ENCODE measurements at places on chromosomes 1 and 21. TPM values are rescaled to one million over a fixed set of nuclear protein-coding genes. Genes with fewer than 3 reads are reported as not detected.

- DNase-seq = peak; percentile 93
- H3K27ac ChIP-seq = no peak overlapping the region
- H3K36me3 ChIP-seq = no peaks in the 10 kb centered on the region
- no peak overlapping the region for H3K4me3 ChIP-seq
- H3K27me3 ChIP-seq = no peaks in the 10 kb centered on the region
These were observed 8.0 kb upstream of the NIBAN1 start for GRCh38 chr1:184982002-184982954.

DNA sequence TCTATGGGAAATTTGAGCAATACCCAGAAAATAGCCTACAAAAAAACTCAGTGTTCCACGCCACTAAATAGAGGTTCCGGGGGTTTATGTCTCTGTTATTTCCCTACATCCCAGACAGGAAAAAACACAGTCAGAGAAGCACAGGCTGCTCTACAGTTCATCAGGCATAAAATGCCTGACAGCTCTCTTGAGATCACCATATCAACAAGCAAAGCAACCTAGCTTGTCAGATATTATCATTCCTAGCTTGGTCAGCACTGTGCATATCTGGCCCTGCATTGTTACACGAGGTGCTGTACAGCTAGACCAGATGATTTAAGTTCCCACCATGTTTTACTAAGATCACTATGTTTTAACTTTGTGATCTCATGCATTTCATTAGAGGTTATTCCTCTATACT lies 172.6 kb downstream of the PTPRC start:
- no peak overlapping the region for H3K4me3 ChIP-seq
- no peak overlapping the region for H3K27ac ChIP-seq
- no peaks in the 10 kb centered on the region for H3K27me3 ChIP-seq
- no peak for DNase-seq
- no peaks in the 10 kb centered on the region for H3K36me3 ChIP-seq
- no peaks in the 10 kb centered on the region for H3K4me1 ChIP-seq

DNA sequence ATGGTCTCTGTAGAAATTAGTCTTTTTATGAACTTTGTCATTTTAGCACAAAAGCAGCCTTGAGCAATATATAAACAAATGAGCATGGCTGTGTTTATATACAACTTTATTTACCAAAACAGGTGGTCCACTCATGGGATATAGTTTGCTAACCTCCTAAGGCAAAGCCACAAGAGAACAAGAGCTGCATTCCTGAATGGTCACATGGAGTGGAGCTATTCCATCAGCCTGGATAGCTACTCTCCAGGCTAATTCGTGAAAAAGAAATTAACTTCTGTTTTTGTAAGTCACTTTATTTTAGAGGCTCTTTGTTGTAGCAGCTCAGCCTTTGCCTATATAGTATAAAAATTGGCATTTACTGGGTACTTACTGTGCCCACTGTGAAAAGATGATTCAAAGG lies 163.3 kb upstream of the FAM78B start:
- DNase-seq = no peak
- H3K4me3 ChIP-seq = no peak overlapping the region
- H3K36me3 ChIP-seq = no peaks in the 10 kb centered on the region
- H3K27ac ChIP-seq = no peak overlapping the region
- no peaks in the 10 kb centered on the region for H3K27me3 ChIP-seq

GRCh38 chr21:46035809-46036695 lies 54.5 kb downstream of the COL6A1 start:
- H3K27me3 ChIP-seq = no peaks in the 10 kb centered on the region
- no peak overlapping the region for H3K27ac ChIP-seq
- no peaks in the 10 kb centered on the region for H3K4me1 ChIP-seq
- no peaks in the 10 kb centered on the region for H3K36me3 ChIP-seq

DNA sequence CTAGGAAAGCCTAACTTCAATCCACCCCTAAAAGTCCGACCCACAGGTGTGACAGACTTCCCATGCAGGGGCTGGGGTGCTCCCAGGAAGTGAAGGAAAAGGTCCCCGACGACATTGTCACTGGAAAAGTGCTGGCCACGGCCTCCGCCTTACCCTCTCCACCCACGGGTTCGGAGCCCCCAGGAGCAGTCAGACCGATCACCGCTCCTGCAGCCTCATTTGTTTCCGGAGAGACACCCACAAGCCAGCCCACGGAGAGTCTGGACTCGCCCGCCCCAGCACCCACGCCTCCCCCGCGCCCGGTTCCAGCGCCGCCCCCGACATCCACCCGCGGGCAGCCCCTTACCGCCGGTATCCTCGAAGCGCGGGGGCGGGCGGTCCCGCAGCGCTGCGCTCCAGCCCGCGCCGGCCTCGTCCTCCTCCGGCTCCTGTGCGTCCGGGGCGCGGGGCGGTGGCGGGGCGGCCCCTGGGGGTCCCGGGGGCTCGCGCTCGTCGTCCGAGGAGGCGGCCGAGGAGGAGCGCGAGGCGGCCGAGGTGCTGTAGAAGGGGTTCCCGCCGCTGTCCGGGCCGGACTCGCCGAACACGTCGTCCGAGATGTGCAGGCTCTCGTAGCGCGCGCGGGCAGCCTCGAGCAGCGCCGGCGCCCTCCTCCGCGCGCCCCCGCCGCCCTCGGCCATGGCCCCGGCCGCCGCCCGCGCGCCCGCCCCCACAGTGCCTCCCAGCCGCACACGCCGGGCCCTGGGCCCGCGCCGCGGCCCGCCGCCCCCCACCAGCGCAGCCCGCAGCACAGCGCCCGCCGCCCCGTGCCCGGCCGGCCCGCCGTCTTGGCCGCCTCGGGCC lies 660 bp downstream of the PGBD5 start:
- no peaks in the 10 kb centered on the region for H3K27me3 ChIP-seq
- no peaks in the 10 kb centered on the region for H3K4me1 ChIP-seq
- H3K36me3 ChIP-seq = no peaks in the 10 kb centered on the region
- H3K27ac ChIP-seq = no peak overlapping the region
- DNase-seq = peak; percentile 52
- peak overlapping the region; percentile 73 for H3K4me3 ChIP-seq

GRCh38 chr1:44501047-44501890 lies 96.2 kb downstream of the RNF220 start:
- DNase-seq = no peak
- H3K27ac ChIP-seq = no peak overlapping the region
- no peaks in the 10 kb centered on the region for H3K4me1 ChIP-seq
- no peaks in the 10 kb centered on the region for H3K36me3 ChIP-seq
- peaks cover 5% of the 10 kb centered on the region for H3K27me3 ChIP-seq

- H3K4me1 ChIP-seq = no peaks in the 10 kb centered on the region
- H3K27ac ChIP-seq = no peak overlapping the region
- no peak overlapping the region for H3K4me3 ChIP-seq
- H3K36me3 ChIP-seq = no peaks in the 10 kb centered on the region
- no peak for DNase-seq
These were observed 243.0 kb upstream of the PROX1 start for GRCh38 chr1:213744780-213745179.

DNA sequence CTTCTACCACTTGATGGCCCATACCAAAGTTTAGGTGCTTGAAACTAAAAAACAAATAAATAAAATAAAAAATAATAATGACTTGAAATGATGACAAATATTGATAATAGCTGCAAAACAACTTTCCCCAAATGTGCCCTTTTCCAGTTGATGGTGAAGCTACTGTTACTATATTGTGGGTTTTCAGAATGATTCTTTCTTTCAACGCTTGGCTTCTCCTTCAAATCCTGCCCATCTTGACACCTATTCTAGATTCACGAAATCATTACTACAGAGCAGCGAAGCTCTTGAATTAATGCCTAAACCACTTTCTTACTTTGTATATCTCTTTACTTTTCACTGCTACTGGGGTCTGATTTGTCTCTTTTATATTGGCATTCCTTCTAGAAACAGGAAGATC lies 9.2 kb upstream of the C1orf141 start:
- no peak overlapping the region for H3K4me3 ChIP-seq
- no peak for DNase-seq
- H3K4me1 ChIP-seq = no peaks in the 10 kb centered on the region
- H3K27ac ChIP-seq = no peak overlapping the region
- H3K36me3 ChIP-seq = no peaks in the 10 kb centered on the region
- no peaks in the 10 kb centered on the region for H3K27me3 ChIP-seq

GRCh38 chr1:101314244-101314643 lies 77.4 kb downstream of the S1PR1 start:
- H3K27me3 ChIP-seq = no peaks in the 10 kb centered on the region
- H3K27ac ChIP-seq = no peak overlapping the region
- H3K36me3 ChIP-seq = no peaks in the 10 kb centered on the region

DNA sequence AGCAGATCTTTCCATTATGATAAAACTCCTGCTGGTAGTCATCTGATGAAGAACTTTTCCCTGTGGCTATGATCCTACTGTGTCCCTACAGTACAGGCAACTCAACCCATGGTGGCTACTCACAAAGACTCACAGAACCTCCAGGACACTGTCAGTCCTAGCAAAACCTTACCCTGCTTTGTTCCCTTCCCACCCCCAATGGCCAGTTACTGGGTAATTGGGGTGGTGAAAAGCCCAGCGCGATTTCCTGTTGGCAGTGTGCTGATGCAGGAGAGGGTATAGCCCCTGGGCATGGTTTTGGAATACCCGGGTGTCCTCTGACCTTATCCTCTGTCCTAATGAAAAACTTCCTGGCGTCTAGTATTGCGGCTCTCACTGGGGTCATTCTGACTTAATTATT lies 533 bp upstream of the RGL1 start:
- no peaks in the 10 kb centered on the region for H3K36me3 ChIP-seq
- H3K27ac ChIP-seq = no peak overlapping the region
- H3K4me1 ChIP-seq = peaks cover 6% of the 10 kb centered on the region
- no peak for DNase-seq
- H3K27me3 ChIP-seq = no peaks in the 10 kb centered on the region
- H3K4me3 ChIP-seq = peak overlapping the region; percentile 94

DNA sequence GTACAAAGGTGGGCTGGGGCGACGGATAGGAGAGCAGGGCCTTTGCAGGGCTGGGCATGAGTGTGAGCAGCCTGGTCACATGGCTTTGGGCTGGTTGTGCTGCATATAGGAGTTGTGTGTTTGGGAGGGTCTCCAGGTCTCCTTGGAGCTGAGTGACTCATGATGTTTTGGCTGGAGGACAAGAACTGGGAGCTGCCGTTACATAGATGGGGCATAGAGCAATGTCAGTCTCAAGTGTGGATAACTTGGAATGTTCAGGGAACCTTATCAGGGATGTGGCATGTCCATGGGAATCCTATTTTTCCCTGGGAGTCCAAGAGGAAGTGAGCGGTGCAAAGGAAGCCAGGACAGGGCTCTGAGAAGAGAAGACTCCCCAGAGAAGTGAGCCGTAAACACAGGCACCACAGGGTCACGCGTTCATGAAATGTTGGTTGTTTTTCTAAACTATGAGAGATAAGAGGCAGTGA lies 136.4 kb upstream of the KCNE2 start:
- H3K27ac ChIP-seq = peak overlapping the region; percentile 12
- peak; percentile 56 for DNase-seq
- no peaks in the 10 kb centered on the region for H3K27me3 ChIP-seq
- no peaks in the 10 kb centered on the region for H3K36me3 ChIP-seq

- no peak overlapping the region for H3K27ac ChIP-seq
- DNase-seq = no peak
- H3K4me3 ChIP-seq = no peak overlapping the region
- H3K36me3 ChIP-seq = no peaks in the 10 kb centered on the region
These were observed 21.5 kb downstream of the PADI2 start for GRCh38 chr1:17097787-17098186.

DNA sequence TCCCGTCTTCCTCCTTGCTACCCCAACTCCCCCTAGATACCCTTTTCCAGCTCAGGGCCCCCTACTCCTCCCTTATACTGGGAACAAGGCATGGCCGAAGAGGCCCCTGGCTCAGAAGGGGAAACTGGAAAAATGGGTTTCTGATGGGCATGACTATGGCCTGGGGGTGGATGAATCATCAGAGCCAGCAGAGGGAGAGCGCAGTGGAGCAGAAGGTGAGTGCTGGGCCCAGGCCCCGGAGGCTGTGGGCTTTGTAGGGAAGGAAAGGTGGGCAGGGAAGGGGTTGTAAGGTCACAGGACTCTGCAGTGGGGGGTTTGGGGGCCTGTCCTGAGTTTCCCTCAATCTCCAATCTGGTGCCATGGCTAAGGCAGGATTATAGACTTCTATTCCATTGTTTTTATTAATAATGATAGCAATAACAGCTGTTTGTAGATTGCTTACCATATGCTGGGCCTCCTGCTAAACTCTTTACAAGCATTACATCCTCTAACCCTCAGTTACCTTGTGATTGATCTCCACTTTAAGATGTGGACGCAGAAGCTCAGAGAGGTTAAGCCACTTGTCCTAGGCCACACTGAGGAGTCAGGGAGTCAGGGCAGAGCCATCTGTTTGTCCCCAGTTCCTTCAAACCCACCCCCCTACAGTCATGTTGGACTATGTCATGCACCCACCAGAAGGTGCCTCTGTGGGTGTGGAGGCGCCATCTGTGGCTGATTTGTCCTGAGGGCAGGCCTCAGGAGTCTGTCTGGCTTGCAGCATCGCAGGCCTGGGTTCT lies 36.2 kb upstream of the ZNF362 start:
- no peaks in the 10 kb centered on the region for H3K4me1 ChIP-seq
- H3K4me3 ChIP-seq = no peak overlapping the region
- H3K36me3 ChIP-seq = no peaks in the 10 kb centered on the region
- no peak for DNase-seq
- no peaks in the 10 kb centered on the region for H3K27me3 ChIP-seq
- no peak overlapping the region for H3K27ac ChIP-seq

DNA sequence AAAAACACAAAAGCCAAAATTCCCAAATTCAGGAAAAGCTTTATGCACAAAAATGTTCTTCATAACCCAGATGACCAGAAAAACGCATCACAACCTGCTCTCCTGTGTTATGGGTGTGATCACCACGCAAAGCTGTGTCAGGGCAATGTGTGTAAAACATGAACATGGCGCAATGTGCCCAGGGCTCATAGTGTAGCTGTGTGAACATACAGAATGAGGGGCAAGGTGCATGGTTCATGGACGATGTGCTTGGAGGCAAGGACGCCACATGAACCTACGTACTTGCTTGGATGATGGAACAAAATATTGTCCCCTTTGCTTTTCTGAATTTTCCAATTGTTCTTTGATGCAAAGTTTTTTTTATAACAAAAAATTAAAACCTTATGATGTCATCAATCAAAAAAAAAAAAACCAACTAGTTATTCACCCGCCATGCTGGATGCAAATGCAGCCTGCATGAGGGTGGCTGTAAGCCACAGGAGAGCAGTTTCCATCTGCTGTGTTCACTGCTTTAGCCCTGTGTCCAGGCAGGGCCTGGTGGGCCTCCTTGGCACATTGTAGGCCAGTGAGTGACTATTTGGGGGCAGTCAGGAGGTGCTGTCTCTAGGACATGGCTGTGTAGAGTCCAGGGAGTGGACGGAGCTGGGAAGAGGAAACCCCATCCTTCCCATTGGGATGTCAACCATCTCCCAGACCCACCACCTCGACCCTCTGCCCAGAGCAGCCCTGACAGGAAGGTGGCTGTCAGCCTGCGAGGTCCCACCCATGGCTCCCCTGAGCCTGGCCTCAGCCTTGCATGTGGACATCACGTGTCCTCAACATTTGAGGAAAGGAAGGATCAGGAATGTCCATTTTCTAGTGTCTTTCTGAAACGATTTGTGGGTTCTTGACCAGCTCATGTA lies 13.6 kb downstream of the KRTAP10-1 start:
- no peak overlapping the region for H3K4me3 ChIP-seq
- no peaks in the 10 kb centered on the region for H3K4me1 ChIP-seq
- H3K36me3 ChIP-seq = no peaks in the 10 kb centered on the region
- H3K27me3 ChIP-seq = no peaks in the 10 kb centered on the region
- H3K27ac ChIP-seq = no peak overlapping the region

- H3K27ac ChIP-seq = no peak overlapping the region
- H3K4me3 ChIP-seq = no peak overlapping the region
- DNase-seq = no peak
- H3K36me3 ChIP-seq = no peaks in the 10 kb centered on the region
- peaks cover 2% of the 10 kb centered on the region for H3K27me3 ChIP-seq
- no peaks in the 10 kb centered on the region for H3K4me1 ChIP-seq
These were observed 92.4 kb downstream of the RUNX1 start for GRCh38 chr21:34956416-34957316.

AMY1A gene
- total RNA-seq = not detected

RHBG gene
- not detected for total RNA-seq

NR1I3 gene
- total RNA-seq = not detected

OLIG1 gene
- not detected for total RNA-seq

PDE4B gene
- 24.5 TPM for total RNA-seq

TMIGD3 gene
- 6.0 TPM for total RNA-seq

C1orf21 gene
- 44.0 TPM for total RNA-seq
